ENCODE measurements at places on chromosomes 7 and 10. TPM values are rescaled to one million over a fixed set of nuclear protein-coding genes. Genes with fewer than 3 reads are reported as not detected.

SCART1 gene
- polyA plus RNA-seq = 0.93 TPM

DLG5 gene
- polyA plus RNA-seq = 21.2 TPM

TUBAL3 gene
- 0.82 TPM for polyA plus RNA-seq

FAM25C gene
- polyA plus RNA-seq = not detected

SEMA4G gene
- polyA plus RNA-seq = 5.7 TPM

IQCE gene
- 8.2 TPM for polyA plus RNA-seq

- peaks cover 12% of the 10 kb centered on the region for H3K27me3 ChIP-seq
- peaks cover 6% of the 10 kb centered on the region for H3K4me1 ChIP-seq
- DNase-seq = peak; percentile 27
- H3K4me3 ChIP-seq = no peak overlapping the region
- no peak overlapping the region for H3K27ac ChIP-seq
Observed at GRCh38 chr7:101066141-101066832, 19.0 kb upstream of the TRIM56 start.

DNA sequence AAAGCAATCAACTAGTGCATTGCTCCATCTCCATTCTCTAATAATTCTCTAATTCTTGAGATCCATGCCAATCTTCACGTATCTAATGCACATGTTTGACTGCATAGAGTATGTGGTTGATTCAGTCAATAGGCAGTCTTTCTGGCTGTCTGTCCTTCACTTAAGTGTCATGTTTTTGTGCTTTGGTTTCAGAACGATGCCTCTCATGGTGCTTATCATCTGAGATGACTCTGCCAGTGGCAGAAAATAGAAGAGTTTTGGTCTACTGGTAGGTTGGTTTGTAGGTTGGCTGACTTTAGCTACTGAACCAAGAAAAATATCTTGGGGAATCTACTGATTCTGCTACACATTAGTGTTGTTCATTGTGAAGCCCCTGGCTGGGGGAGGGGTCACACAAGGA is 364.2 kb downstream of the SFMBT2 start:
- H3K4me1 ChIP-seq = no peaks in the 10 kb centered on the region
- no peak overlapping the region for H3K4me3 ChIP-seq
- no peaks in the 10 kb centered on the region for H3K36me3 ChIP-seq
- H3K27me3 ChIP-seq = no peaks in the 10 kb centered on the region

DNA sequence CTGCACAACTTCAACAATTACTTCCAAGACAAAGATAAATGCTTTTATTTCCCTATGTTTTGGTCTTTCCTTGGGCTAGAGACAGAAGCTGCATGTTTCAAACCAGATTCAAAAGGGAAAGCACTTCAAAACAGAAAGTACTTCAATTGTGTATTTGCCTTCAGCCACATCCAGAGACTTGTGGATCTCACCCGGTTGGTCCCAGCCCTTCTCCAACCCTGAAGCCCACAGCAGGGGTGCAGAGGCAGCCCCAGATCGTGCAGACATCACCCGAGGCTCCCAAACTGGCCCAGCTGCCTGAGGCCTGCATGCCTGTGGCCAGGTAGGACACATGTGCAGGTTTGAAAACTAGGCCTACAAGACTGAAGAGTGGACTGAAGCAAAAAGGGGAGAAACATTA is 80.8 kb downstream of the ALOX5 start:
- no peak for DNase-seq
- peaks cover 17% of the 10 kb centered on the region for H3K4me1 ChIP-seq
- H3K27me3 ChIP-seq = no peaks in the 10 kb centered on the region
- peaks cover 34% of the 10 kb centered on the region for H3K36me3 ChIP-seq

- H3K4me1 ChIP-seq = peaks cover 5% of the 10 kb centered on the region
- no peaks in the 10 kb centered on the region for H3K27me3 ChIP-seq
- H3K4me3 ChIP-seq = no peak overlapping the region
- no peak for DNase-seq
- H3K27ac ChIP-seq = no peak overlapping the region
- no peaks in the 10 kb centered on the region for H3K36me3 ChIP-seq
Observed at GRCh38 chr10:117926491-117926890, 120.2 kb downstream of the RAB11FIP2 start.
